Muscle of arm (tissue), 14 donors: ENCODE measurements at places on chromosomes 12 and 14. TPM values are rescaled to one million over a fixed set of nuclear protein-coding genes. Genes with fewer than 3 reads are reported as not detected.

SERPINA9 gene
- polyA plus RNA-seq = not detected

KLRC4 gene
- not detected for polyA plus RNA-seq

CD163 gene
- 17.4 TPM for polyA plus RNA-seq

CACNA1C gene
- 3.2 TPM for polyA plus RNA-seq
